ENCODE measurements at places on chromosomes 2 and 18. TPM values are rescaled to one million over a fixed set of nuclear protein-coding genes. Genes with fewer than 3 reads are reported as not detected.

DNA sequence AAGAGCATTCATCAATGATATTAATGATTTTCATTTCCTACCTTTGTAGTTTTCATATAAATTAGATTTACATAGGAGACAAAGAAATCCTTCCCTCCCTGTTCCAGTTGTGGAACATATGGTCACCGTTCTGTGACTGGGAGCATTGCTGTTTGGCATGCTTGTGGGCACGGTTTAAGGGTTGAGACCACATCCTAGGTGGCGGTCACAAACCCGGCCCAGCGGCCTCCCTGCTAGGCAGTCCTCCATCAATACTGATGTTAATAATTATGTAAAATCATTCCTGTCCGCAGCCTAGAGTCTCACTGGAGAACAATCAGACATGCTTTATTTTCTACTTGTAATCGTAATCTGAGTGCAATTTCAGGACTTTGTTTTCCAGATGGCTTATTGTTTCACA, 117.9 kb downstream of the AGAP1 start:
- DNase-seq: peak; percentile 51

TMEM200C gene
- total RNA-seq: 2.7 TPM

MEP1B gene
- not detected for total RNA-seq

DNA sequence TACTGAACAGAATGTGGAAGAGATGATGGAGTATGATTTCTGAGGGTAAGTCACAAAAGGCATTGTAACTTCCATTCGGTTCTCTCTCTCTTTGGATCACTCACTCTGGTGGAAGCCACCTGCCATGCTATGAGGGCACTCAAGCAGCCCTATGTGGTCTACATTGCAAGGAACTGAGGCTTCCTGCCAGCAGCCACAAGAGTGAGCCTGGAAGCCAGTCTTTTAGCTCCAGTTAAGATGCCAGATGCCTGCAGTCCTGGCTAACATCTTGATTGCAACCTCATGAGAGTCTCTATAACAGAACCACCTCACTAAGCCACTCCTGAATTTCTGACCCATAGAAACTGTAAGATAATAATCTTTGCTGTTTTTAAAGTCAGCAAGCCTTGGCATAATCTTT, 935.7 kb downstream of the LRP1B start:
- DNase-seq: no peak

GRCh38 chr2:137231628-137232027, 466.3 kb downstream of the THSD7B start:
- no peak for DNase-seq

GRCh38 chr2:195535911-195536522, 121.0 kb upstream of the SLC39A10 start:
- no peak for DNase-seq

PPP1R1C gene
- 0.43 TPM for total RNA-seq

- no peak for DNase-seq
Observed at GRCh38 chr2:101983928-101984327, 7.8 kb upstream of the IL1R2 start.

ZNF892 gene
- 4.1 TPM for total RNA-seq

CNGA3 gene
- 0.19 TPM for total RNA-seq

- no peak for DNase-seq
Observed at GRCh38 chr2:151306621-151307020, 17.2 kb upstream of the NMI start.

DNA sequence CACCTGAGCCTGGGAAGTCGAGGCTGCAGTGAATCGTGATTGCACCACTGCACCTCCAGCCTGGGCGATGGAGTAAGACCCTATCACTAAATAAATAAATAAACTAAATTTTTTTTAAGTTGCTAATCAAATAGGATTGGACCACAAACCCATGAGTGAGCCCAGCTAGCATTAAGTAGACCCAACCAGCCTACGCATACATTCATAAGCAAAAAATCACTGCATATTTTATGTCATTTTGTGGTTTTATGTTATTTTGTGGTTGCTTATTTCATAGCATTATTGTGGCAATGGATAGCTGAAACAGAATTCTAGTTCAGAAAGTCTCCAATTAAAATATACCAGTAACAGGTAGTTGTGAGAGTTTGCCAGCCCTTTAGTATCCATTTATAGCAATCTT, 29.1 kb upstream of the ZC3H15 start:
- no peak for DNase-seq

STEAP3 gene
- 5.7 TPM for total RNA-seq

DNA sequence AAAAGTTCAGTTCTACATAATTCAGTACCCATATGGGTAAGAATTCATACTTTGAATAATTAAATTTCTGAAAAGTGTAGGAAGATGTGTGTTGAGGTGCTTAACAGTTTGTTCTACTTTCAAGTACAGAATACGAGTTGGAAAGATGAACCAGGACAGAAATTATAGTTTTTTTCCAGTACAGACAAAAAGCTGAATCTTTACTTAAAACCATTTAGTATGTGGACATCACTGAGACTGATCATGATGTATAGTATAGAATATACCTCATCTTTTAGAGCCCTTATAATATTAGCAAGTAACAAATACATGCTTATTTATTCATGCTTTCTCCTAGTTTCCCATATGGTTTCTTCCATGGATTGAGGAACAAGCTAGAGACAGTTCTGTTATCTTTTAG, 10.0 kb downstream of the DDX1 start:
- no peak for DNase-seq

NT5DC4 gene
- total RNA-seq: not detected

GRCh38 chr2:150286730-150287362, 200.6 kb downstream of the RND3 start:
- DNase-seq: no peak

CAPN13 gene
- not detected for total RNA-seq

DNA sequence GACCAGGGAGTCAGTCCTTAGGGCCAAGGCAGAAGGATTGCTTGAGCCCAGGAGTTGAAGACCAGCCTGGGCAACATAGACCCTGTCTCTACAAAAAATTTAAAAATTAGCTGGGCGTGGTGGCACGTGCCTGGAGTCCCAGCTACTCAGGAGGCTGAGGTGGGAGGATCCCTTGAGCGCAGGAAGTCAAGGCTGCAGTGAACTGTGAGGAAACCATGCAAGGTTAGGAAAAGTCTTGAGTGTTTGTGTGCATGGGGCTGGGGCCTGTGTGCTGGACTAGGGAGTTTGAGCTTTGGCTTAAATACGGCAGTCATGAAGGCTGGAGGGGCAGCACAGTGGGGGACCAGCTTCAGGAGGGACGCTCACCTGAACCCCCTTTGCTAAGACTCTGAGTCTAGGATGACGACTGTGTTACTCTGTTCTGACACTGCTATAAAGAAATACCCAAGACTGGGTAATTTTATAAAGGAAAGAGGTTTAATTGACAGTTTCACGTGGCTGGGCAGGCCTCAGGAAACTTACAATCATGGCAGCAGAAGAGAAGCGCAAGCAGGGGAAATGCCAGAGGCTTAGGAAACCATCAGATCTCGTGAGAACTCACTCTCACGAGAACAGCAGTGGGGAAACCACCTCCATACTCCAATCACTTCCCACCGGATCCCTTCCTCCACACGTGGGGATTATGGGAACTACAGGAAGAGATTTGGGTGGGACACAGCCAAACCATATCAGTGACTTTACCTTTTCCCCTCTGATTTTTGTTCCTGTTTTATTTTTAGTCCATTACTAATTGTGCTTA, 39.4 kb downstream of the GORASP2 start:
- DNase-seq: no peak

- no peak for DNase-seq
Observed at GRCh38 chr18:60019463-60019840, 119.7 kb downstream of the PMAIP1 start.

CHRND gene
- total RNA-seq: not detected

GRCh38 chr2:120134263-120134662, 88.9 kb downstream of the TMEM185B start:
- DNase-seq: no peak

All from posterior vena cava (tissue), 2 donors.